Hepatic stellate cell (primary cell): ENCODE measurements at places on chromosomes 7 and 10.

- no peak for DNase-seq
Measured at GRCh38 chr10:104796823-104797222, 155.7 kb downstream of the SORCS3 start.

- no peak for DNase-seq
Measured at GRCh38 chr7:157507987-157508386, 171.2 kb downstream of the DNAJB6 start.

- no peak for DNase-seq
Measured at GRCh38 chr7:28383975-28384374, 28.3 kb upstream of the CREB5 start.

GRCh38 chr7:93955304-93955703 lies 33.8 kb downstream of the GNG11 start:
- no peak for DNase-seq

DNA sequence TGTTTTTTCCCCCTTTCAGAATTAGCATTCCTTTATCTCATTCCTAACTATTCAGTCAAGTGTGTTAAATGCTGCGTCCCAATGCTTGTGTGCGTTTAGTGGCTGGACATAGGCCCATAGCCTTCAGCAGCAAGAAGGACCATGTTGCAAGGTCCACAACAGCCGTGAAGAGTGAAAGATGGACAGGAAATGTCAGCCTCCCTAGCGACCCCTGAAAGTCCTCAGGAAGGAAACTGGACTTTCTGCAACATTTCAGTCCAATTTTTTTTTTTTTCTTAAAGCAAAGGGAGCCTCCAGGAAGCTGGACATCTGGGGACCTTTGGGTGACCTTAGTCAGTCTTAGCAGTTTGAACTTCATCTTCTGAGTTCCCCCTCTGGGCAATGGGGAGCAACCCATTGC lies 550.7 kb upstream of the MGMT start:
- DNase-seq: no peak

DNA sequence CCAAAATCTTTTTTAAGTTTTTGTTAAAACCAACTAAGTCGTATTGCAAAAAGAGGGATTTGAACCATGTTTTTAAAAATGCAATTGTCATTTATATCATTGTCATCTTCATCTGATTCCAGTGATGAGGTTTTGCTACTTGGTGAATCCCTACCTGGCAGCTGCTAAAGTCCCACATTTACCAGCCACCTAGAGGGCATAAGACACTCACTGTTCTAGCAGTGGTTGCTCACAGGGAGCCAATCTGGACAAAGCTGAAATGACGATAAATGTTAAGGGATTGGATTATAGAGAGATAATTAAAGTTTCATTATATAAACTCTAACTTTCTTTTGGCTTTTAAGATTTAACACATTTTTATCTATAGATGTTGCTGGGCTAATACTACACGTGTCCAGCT lies 18.7 kb downstream of the KIFBP start:
- DNase-seq: no peak

DNA sequence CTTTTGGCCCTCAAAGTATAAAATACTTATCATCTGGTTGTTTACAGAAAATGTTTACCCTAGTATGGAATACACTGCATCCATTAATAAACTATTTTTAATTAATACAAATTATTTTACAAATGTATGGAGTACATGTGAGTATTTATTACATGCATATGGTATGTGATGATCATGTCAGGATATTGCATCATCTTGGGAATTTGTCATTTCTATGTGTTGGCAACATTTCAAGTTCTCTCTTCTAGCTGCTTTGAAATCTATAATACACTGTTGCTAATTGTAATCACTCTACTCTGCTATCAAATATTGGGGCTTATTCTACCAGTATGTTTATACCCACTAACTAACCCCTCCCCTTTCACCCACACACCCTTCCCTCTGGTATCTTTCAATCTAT lies 103.9 kb upstream of the THSD7A start:
- no peak for DNase-seq

GRCh38 chr10:3702569-3702968 lies 82.4 kb downstream of the KLF6 start:
- no peak for DNase-seq

DNA sequence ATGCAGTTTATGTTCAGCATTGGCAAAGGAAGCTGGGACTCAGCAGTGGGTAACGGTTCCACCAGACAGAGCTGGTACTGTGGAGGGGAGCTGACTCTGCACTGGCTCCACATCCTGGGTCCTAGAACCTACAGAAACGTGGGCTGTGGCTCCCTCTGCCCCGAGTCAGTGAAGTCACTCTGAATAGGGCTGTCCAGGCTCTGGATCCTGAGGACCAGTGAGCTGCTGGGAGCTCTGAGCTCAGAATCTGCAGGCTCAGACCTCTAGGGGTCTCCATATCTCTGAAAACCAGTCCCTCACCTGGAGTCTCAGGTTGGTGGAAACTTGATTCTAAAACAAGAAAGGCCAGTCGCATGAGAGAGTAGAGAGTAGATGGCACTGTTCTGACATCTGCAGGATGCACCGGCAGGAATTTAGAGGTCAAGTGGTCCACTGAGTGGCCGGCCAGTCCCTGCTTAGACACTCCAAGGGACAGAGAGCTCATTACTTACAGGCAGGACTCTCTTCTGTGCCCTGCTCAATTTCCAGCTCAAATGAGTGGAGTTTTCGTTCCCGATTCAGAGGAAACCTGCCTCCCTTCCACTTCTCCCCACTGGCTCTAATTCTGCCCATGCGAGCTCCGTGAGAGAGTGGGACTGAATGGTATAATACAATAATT lies 18.6 kb downstream of the NPFFR1 start:
- no peak for DNase-seq
